ENCODE measurements at places on chromosomes 12 and 14.

DNA sequence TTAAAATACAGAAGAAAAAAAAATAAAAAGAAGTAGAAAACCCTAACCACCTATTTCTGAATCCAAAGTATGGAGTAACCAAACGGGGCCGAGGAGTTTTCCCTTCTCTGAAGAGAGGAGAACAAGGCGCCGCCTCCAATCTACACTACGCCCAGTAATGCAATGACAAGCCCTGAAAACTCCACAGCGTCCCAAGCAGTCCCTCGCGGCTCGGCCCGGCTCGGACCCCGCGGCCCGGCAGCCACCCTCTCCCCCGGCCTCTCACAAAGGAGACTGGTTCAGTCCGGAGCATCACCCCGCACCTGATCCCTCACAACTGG is 371 bp downstream of the CHD8 start:
- no peak for DNase-seq

GRCh38 chr12:6826125-6826733 is 2.0 kb upstream of the P3H3 start:
- no peak for DNase-seq

DNA sequence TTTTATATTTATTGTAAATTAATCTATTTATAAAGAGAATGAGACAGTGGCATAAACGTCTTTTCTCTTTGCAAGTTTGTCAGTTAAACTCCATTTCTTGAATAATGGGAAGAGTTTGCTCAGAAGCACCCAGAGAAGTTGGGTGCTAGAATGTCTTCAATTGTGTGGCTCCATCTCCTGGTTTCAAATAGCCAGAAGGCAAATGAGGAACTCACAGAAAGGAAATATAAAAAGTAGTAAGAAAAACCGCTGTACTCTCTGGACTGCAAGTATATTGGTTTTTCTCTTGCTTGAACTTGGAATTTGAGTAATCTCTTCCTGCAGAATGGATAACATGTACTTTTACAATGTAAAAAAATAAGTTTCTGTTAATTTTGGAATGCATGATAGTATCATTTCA is 217.5 kb downstream of the DPY19L2 start:
- DNase-seq = no peak

DNA sequence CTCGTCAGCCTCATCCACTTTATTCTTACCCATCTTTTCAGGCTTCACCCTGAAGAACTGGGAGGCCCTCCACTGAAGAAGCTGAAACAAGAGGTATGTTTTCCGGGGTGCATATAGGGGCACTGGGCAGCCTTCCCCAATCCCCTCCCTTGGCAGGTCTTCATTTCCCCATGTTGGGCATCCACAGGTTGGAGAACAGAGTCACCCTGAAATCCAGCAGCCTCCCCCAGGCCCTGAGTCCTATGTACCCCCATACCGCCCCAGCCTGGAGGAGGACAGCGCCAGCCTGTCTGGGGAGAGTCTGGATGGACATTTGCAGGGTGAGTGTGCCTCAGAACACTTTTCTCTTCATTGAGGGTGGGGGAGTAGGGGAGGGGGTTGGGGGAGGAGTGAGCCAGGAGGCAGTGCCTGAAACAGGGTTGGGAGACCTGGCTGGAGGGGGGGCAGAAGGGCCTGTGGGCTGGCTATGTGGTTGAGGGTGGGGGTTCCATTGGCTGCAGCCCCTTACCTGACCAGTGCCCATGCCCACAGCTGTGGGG is 4.0 kb downstream of the NAB2 start:
- DNase-seq = no peak

DNA sequence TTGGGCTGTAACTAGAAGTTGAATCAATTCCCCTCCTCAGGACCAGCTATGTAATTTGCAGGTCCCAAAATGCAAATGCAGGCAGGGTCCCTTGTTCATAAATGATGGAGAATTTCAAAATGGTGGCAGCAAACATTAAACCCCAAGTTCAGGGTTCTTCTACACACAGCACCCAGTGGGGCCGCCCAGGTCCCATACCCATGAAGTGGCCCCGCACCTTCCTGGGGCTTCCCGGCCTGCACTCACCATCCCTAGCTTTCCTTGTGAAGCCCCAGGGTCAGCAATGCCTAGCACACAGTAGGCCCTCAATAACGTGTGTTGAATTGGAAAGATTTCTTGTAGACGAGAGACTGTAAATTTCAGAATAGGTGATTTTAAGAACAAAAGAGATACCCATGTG is 76.0 kb downstream of the NTF3 start:
- DNase-seq = no peak

DNA sequence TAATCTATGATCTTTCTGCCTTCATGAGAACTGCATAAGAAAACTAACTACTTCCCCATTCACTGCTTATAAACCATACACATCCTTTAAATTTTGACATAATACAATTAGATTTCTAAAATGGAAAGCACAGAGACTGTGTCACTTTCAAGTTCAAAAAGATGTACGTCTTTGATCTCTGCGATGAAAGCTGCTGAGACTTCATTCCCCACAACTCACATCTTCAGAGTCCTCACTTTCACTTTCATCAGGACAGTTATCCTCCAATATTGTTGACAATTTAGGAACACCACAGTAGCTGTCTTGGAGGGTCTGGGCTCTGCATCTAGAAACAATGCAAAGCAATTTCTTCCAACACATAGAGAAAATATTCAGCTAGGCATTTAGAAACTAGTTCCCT is 47.9 kb upstream of the KCNC2 start:
- DNase-seq = no peak

DNA sequence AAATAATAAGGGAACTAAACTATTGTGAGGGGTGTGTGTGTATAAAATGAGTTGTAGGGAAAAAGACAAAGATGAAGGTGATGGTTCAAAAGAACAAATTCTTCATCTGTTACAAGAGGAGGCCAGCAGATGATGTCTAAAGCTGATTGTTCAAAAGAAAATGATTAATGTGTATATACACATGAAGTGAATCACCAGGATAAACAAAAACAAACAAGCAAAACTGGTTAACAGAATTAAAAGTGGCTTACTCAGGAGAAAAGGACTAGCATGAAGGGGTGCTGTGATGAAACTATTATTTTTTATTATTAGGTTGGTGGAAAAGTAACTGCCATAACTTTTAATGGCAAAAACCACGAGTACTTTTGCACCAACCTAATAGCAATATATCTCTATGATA is 348.4 kb downstream of the BCL11B start:
- no peak for DNase-seq

GRCh38 chr14:98665007-98665406 is 607.0 kb downstream of the BCL11B start:
- DNase-seq = no peak

GRCh38 chr12:20415028-20415427 is 46.7 kb downstream of the PDE3A start:
- DNase-seq = peak; percentile 31

DNA sequence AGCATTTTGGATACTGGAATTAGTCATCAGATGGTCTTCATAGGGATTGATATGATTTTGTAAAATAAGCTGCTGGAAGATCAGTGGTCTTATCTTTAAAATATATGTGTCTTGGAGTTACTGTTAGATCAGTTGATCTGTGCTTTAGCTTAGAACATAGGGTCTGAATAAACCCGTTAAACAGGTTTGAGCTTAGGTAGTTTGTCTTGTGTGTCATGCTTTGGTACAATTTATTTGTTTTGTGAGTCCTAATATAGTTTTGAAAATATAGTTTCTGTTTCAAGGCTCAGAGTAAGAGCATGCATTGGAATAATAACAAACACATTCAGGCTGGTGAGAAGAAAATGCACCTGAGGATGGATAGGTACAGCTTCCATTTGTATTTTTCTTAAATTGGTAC is 505.0 kb downstream of the SLC16A7 start:
- DNase-seq = no peak
